Naive thymus-derived CD4-positive, alpha-beta T cell (primary cell): ENCODE measurements at places on chromosomes 6 and 20. TPM values are rescaled to one million over a fixed set of nuclear protein-coding genes. Genes with fewer than 3 reads are reported as not detected.
A peak's percentile ranks its signal among the peaks of the same experiment; 100 is the strongest.

Gene LST1
- total RNA-seq = 234 TPM

DNA sequence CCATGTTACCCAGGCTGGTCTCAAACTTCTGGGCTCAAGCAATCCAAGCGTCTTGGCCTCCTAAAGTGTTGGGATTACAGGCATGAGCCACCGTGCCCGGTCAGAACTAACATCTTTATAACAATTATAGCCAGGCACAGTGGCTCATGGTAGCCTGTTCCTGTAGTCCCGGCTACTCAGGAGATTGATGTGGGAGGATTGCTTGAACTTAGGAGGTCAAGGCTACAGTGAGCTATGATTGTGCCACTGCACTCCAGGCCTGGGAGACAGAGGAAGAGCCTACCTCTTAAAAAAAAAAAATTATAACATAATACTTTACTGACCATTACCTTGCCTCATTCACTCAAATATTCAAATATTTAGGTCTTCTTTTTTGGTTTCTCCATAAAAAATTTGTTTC lies 16.8 kb upstream of the MYMX start:
- H3K4me3 ChIP-seq = no peak overlapping the region
- no peaks in the 10 kb centered on the region for H3K27me3 ChIP-seq
- no peaks in the 10 kb centered on the region for H3K36me3 ChIP-seq

Gene PPP1R3G
- not detected for total RNA-seq

DNA sequence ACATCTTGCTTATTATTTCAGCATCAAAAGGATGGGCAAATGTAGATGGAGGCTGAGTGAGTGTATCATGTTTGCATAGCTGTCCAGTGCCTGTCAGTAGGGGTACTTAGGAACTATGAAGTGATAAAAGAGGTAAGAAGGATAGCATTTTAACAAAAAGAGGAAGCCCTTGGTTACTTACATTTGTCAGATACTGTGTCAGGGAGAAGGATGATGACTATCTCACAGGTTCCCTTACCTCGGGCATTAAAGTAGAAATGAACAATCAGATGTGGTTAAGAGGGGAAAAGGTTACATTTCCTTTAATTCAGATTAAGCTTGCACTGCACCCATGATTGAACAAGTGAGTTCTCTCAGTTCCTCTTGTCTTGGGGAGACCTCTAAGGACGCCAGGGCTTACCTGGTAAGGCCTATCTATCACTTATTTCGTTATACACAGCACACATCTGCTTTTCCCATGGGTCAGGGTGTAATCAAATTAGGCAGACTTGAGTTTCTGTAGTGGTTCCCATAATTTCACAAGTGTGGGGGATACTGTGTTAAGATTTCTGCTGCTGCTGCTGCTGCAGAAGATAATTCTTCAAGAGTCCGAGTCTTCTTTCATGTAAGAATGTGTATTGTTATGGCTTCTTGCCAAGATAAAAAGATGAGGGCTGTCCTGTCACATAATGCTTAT lies 4.5 kb downstream of the FOXO3 start:
- peak; percentile 57 for DNase-seq
- peaks cover 6% of the 10 kb centered on the region for H3K36me3 ChIP-seq
- H3K27ac ChIP-seq = no peak overlapping the region
- no peaks in the 10 kb centered on the region for H3K27me3 ChIP-seq
- no peak overlapping the region for H3K4me3 ChIP-seq
- peaks cover 36% of the 10 kb centered on the region for H3K4me1 ChIP-seq

- DNase-seq = no peak
- H3K4me3 ChIP-seq = no peak overlapping the region
- no peaks in the 10 kb centered on the region for H3K4me1 ChIP-seq
- H3K36me3 ChIP-seq = no peaks in the 10 kb centered on the region
- no peaks in the 10 kb centered on the region for H3K27me3 ChIP-seq
- no peak overlapping the region for H3K27ac ChIP-seq
Observed at GRCh38 chr20:63488315-63489251, 10.3 kb downstream of the EEF1A2 start.

DNA sequence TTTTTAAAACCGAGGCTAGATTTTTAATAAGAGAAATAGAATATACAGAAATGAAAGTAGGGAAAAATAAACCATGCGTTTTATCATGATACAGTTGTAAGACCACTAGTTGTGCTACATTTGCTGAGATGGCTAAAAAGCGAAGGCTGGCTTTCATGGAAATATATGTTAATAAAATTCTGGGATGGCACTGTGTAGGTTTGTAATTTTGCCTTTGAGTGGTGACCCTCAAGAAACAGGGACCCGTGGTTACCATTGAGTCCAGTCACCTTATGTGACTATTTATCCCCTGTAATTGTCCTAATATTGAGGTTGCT lies 233.8 kb downstream of the ARHGAP18 start:
- no peak overlapping the region for H3K4me3 ChIP-seq
- H3K36me3 ChIP-seq = no peaks in the 10 kb centered on the region
- no peak overlapping the region for H3K27ac ChIP-seq
- H3K27me3 ChIP-seq = no peaks in the 10 kb centered on the region

DNA sequence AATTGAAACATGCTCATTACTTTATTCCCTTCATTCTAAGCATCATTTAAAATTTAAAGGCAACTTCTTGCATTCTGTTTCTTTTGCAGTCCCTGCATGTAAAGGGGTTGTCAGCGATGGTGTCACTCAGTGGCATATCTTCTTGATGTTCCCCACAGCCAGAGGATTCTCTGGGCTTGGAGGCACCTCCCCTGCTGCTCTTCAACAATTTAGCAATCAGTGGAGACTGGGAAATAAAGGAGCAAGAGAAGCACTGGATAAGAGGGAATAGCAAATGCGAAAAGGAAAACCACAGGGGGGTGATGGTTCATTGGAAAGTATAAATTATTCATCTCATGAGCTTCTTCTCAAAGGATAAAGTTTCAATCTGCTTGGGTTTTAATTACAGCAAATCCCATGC lies 30.7 kb upstream of the MC3R start:
- H3K27ac ChIP-seq = no peak overlapping the region
- H3K4me3 ChIP-seq = no peak overlapping the region
- H3K27me3 ChIP-seq = no peaks in the 10 kb centered on the region

- H3K27me3 ChIP-seq = no peaks in the 10 kb centered on the region
- peak; percentile 72 for DNase-seq
- H3K27ac ChIP-seq = peak within 1 kb of the TSS; percentile 85
- H3K36me3 ChIP-seq = peaks cover 14% of the 10 kb centered on the region
Observed at GRCh38 chr6:24935366-24936152, at the start of gene RIPOR2. TSS of gene RIPOR2 (minus strand) at chr6:24935960. CDS start at chr6:24935898, 62 bp downstream.

Gene GPLD1
- 0.61 TPM for total RNA-seq

DNA sequence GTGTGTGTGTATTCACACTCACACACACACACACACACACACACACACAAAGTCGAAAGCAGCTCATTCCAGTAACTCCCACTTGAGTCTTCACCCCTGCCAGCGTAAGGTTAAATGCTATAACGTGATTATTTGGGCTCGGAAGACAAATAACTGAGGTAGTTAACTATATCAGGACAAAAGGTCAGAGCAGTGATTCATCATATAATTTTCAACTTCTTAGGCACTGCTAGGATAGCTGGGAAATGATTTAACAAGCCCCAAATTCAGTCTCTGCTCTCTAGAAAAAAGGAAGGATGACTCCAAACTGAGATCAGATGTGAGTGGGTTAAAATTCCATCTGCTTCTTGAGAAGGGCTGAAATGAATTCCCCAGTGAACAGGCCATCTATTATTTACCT lies 30.7 kb downstream of the HDGFL1 start:
- DNase-seq = no peak
- H3K4me3 ChIP-seq = no peak overlapping the region
- no peaks in the 10 kb centered on the region for H3K36me3 ChIP-seq
- H3K27ac ChIP-seq = no peak overlapping the region

GRCh38 chr6:120945905-120946594 lies 388.2 kb downstream of the TBC1D32 start:
- no peaks in the 10 kb centered on the region for H3K27me3 ChIP-seq
- no peaks in the 10 kb centered on the region for H3K36me3 ChIP-seq
- H3K4me1 ChIP-seq = no peaks in the 10 kb centered on the region

Gene PRR18
- total RNA-seq = not detected in 2 replicates

Gene TPX2
- 0.96 TPM for total RNA-seq
